Endothelial cell (in vitro differentiated cells): ENCODE measurements at places on chromosomes 12 and 14. TPM values are rescaled to one million over a fixed set of nuclear protein-coding genes. Genes with fewer than 3 reads are reported as not detected.

The ANG gene
- 6.5 TPM for total RNA-seq

The SYNDIG1L gene
- 1.1 TPM for total RNA-seq

The STXBP6 gene
- 0.51 TPM for total RNA-seq

The LMBR1L gene
- 175 TPM for total RNA-seq

GRCh38 chr14:36973806-36974442, 198.5 kb downstream of the SLC25A21 start:
- H3K4me3 ChIP-seq: no peak overlapping the region
- no peak for DNase-seq
- no peaks in the 10 kb centered on the region for H3K27me3 ChIP-seq
- H3K36me3 ChIP-seq: no peaks in the 10 kb centered on the region
- no peaks in the 10 kb centered on the region for H3K4me1 ChIP-seq
- H3K27ac ChIP-seq: no peak overlapping the region

- DNase-seq: no peak
- peaks cover 4% of the 10 kb centered on the region for H3K36me3 ChIP-seq
- H3K27ac ChIP-seq: no peak overlapping the region
Measured at GRCh38 chr12:12691549-12691948, 4.4 kb downstream of the GPR19 start.

DNA sequence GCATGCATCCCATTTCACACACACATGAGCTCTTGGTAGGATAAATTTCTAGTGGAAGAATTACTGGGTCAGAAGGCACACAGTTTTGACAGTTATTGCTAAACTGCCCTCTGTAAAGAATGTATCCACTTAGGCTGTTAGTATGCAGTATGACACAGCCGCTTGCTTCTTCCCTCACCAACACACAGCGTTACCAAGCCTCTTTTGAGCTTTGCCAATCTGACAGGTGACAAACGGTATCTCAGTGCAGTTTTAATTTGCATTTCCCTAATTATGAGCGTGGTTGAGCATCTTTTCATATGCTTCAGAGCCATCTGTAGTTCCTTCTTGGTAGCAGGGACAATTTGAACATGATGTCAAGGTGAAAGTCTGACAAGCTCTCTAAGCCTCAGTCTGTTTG, 42.9 kb downstream of the HRK start:
- no peaks in the 10 kb centered on the region for H3K4me1 ChIP-seq
- no peak overlapping the region for H3K27ac ChIP-seq
- H3K27me3 ChIP-seq: no peaks in the 10 kb centered on the region
- no peak for DNase-seq
- H3K4me3 ChIP-seq: no peak overlapping the region

GRCh38 chr12:162467-163307, 51.3 kb downstream of the SLC6A12 start:
- H3K36me3 ChIP-seq: peaks cover 7% of the 10 kb centered on the region
- H3K4me1 ChIP-seq: peaks cover 16% of the 10 kb centered on the region
- peaks cover 16% of the 10 kb centered on the region for H3K27me3 ChIP-seq
- DNase-seq: no peak
